ENCODE measurements at places on chromosomes 3 and 15.

GRCh38 chr15:97806766-97807165 lies 153.7 kb upstream of the ARRDC4 start:
- no peak for DNase-seq

DNA sequence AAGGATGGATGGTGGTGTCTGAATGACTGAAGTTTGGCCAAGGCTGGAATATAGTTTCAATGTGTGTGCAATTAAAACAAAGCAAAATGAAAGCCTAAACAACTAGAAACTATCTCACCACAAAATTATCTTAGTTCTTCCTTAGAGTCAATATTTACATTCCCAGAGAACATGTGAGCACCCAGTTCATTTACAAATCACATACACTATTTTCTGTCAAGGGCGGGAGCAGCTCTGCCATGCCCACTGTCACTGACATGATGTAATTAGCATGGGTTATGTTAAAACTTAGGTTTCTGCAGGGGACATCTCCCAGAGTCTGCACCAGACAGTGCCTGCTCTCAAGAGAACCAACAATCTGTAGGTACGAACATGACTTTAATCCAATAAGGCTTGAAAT lies 65.0 kb downstream of the PDZRN3 start:
- no peak for DNase-seq

DNA sequence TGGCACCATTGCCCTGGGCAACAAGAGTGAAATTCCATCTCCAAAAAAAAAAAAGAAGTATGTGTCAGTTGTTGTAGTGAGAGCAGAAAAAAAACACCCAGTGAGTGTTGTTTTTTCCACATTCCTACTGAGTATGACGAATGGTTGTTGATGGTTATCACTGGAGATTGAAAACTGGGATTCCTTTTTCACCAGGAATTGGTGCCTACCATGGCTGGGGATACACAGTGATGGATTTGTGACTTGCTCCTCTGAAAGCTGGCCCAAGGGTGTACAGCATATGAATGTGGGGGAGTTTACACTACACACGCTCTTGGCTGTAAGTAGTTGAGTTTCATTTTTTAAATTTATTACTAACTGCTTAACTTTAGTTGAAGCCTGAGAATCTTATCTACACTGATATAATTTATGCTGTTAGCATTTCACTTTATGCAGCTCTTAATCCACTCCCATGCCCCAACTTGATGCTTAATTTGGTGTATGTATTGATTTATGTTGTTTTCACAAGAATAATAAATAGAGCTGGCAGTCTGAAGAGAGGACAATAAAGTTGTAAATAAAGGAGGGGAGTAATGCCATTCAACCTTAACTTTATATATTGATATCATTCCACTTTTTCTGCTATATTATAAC lies 56.0 kb upstream of the MME start:
- DNase-seq = peak; percentile 75

- peak; percentile 85 for DNase-seq
Measured at GRCh38 chr3:190131329-190131728, 10.6 kb upstream of the P3H2 start.

DNA sequence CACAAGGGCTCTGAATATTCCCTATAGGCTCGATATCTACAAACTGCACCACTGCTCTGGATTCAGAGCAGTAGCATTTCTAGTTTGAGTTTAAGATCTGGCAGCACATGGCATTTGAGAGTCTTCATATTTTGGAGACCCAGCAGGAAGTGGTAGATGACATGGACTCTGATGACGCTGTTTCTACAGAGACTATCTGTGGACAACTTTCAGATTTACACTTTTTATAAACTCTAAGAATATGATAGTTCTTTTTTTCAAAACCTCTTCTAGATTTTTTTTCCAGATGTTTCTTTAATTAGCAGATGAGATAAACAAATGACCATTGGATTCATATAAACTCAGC lies 35.8 kb downstream of the ARMC8 start:
- no peak for DNase-seq

GRCh38 chr3:174614036-174614435 lies 245.1 kb upstream of the NAALADL2 start:
- peak; percentile 37 for DNase-seq

GRCh38 chr3:112304611-112305010 lies 10.6 kb upstream of the SLC9C1 start:
- no peak for DNase-seq

GRCh38 chr3:84885199-84885882 lies 73.4 kb upstream of the CADM2 start:
- no peak for DNase-seq

GRCh38 chr3:60743631-60744164 lies 507.6 kb downstream of the FHIT start:
- peak; percentile 69 for DNase-seq

GRCh38 chr3:20516311-20516710 lies 330.3 kb upstream of the SGO1 start:
- DNase-seq = no peak

- peak; percentile 79 for DNase-seq
Measured at GRCh38 chr3:128537091-128537703, 44.2 kb upstream of the GATA2 start.

DNA sequence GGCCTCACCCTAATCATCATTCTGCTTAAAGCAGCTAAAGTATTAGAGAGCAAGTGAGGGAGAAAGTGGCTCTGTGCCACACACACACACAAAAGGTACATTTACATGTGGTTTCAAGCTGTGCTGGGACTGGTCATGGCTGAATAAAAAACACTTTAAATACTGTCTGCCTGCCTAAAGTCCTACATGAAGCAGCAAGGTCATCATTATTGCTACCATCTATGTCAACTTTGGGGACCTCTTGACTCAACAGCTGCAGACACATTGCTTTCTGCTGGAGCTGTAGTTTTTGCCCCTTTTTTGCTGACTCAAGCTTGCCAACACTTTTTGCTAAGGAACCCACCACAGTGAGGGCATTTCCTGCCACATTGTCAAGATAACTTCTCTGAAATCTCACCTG lies 1237.9 kb downstream of the ROBO2 start:
- no peak for DNase-seq

- DNase-seq = no peak
Measured at GRCh38 chr3:127421943-127422662, 134.3 kb upstream of the PRR20G start.

GRCh38 chr3:58679974-58680666 lies 13.5 kb upstream of the FAM3D start:
- DNase-seq = peak; percentile 3

DNA sequence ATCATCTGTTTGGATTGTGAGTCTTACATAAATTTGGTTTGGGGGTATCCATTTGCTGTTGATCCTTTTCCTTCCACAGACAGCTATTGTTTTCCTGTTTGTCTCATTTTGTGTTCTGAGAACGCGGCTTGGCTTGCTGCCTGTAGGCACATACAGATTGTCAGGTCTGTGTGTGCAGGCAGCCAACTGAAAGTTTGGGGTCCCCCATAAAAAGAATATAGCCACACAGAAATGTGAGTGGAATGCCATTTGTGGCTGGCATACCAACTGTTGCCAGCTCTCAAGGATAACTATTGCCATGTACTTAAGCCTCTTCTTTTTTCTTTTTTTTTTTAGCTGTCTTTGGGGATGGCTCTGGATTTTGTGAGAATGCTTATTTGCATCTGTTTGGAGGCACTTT lies 1308.0 kb downstream of the ROBO1 start:
- peak; percentile 1 for DNase-seq

- DNase-seq = peak; percentile 39
Measured at GRCh38 chr3:170848292-170848917, 21.6 kb downstream of the RPL22L1 start.
